Nephron progenitor cell (in vitro differentiated cells): ENCODE measurements at places on chromosomes 7 and 10.

- no peaks in the 10 kb centered on the region for H3K4me1 ChIP-seq
- no peak overlapping the region for H3K27ac ChIP-seq
- H3K36me3 ChIP-seq, result no peaks in the 10 kb centered on the region
- no peaks in the 10 kb centered on the region for H3K27me3 ChIP-seq
These were observed 50.1 kb upstream of the HDAC9 start for GRCh38 chr7:18445483-18445882.

DNA sequence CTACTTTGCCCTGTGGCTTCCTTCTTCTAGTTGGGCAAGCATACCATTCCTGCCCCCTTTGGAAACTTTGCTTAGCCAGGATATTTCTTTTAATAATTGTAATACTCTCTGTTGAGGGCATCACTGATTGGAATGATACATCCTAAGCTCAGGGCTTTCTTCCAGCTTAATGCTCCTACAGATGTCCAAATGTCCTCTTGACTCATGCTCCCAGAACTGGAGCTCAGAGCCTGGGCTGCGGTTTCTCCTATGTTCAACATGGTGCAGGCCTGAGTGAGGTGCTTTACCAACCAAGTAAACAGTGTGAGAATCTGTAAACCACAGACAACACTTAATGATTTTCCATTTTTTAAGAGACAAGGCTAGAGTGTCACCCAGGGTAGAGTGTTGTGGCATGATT is 108.6 kb downstream of the LRRC4 start:
- H3K36me3 ChIP-seq, result no peaks in the 10 kb centered on the region
- H3K4me1 ChIP-seq, result peaks cover 7% of the 10 kb centered on the region
- DNase-seq, result no peak
- H3K27me3 ChIP-seq, result peaks cover 4% of the 10 kb centered on the region

DNA sequence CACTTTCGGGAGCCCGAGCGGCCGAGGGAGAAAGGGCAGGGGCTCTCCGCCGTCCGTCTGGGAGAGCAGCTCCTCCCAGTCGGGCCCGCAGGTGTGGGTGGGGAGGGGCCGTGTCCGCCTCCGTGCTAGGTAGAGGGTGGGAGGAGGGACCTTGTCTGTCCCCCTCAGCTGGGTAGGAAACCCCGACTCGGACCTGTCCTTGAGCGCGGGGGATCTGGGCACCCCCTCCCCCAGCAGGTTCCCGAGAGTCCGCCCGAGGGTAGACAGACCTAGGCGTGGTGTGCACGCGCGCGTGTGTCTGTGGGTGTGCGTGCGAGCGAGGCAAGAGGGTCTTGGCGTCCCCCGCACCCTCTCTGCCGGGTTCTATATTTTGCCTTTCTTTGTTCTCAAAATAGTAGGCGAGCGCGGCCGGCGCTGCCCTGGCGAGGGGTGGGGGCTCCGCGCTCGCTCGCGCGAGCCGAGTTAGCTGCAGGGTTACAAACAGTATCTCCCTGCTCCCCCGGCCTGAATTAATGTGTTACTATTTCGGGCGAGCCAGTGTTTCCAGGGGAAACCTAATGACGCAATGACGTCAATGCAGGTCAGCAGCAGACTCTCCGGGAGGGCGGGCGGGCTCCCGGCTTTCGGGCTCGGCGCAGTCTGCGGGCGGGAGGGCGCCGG is 73.9 kb upstream of the LEP start:
- H3K27me3 ChIP-seq, result peaks cover 96% of the 10 kb centered on the region
- H3K4me1 ChIP-seq, result peaks cover 14% of the 10 kb centered on the region
- H3K36me3 ChIP-seq, result no peaks in the 10 kb centered on the region
- H3K27ac ChIP-seq, result no peak overlapping the region

DNA sequence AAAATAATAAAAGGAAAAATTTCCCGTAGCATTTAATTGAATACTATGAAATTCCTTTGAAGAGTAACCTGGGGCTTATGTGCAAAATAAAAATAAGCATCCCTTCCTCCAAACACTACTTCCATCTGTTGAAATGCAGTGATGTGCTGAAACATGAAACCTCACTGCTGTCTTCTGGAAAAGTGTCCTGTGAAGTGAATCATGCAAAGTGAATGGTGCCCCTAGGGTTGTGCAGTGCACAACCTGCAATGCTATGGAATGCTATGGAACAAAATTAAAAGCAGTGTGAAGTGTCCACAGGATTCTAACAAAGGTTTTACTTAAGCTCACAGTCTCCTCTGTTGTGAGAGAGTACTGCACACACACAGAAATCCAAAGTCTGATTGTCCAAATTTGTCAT is 480.9 kb downstream of the ETV1 start:
- no peak overlapping the region for H3K4me3 ChIP-seq
- H3K27me3 ChIP-seq, result no peaks in the 10 kb centered on the region
- peaks cover 3% of the 10 kb centered on the region for H3K36me3 ChIP-seq
- no peak for DNase-seq

DNA sequence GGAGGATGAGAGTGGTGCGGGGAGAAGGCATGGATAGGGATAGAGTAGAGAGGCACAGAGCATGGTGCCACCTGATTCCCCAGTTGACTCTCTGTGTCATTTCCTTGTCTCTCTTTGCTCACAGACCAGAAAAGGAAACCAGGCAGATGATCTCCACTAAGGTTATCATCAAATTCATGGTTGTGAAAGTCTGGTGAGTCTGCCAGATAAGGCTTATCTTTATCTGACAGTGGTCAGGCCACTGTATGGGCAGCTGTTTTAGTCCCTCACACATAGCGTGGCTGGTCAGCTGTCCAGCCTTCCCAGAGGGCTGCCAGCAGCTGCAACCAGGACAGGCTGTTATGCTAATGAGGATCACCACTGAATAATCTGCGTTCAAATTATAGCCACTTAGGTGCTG is 99.0 kb downstream of the ADRA2A start:
- no peak overlapping the region for H3K4me3 ChIP-seq
- H3K27me3 ChIP-seq, result peaks cover 2% of the 10 kb centered on the region
- DNase-seq, result no peak

- peaks cover 16% of the 10 kb centered on the region for H3K4me1 ChIP-seq
- DNase-seq, result peak; percentile 91
- peaks cover 88% of the 10 kb centered on the region for H3K27me3 ChIP-seq
- no peak overlapping the region for H3K27ac ChIP-seq
- H3K36me3 ChIP-seq, result no peaks in the 10 kb centered on the region
These were observed 1.7 kb downstream of the SORCS3 start for GRCh38 chr10:104642658-104643302.

DNA sequence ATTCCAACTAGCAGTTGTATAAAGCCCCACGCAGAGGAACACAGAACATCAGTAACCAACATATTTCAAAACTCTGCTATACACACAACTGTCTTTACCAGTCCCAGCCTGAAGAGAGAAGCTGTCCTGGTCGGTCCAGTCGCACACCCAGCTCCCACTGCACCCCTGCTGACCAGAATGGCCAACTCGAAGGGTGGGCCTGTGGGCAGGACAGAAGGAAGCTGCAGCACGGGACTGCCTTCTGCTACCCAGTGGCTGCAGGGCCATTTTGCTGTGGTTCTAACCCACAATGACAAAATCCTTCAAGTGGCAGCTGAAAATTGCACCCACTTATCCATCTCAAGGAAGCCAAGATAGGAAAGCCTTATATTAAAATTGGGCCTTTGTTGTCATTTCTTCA is 48.2 kb downstream of the GSDME start:
- H3K27ac ChIP-seq, result no peak overlapping the region
- H3K4me1 ChIP-seq, result peaks cover 27% of the 10 kb centered on the region
- H3K4me3 ChIP-seq, result no peak overlapping the region

- H3K36me3 ChIP-seq, result peaks cover 63% of the 10 kb centered on the region
- no peaks in the 10 kb centered on the region for H3K27me3 ChIP-seq
- no peak for DNase-seq
These were observed 34.0 kb downstream of the MINDY4 start for GRCh38 chr7:30805081-30805691.

DNA sequence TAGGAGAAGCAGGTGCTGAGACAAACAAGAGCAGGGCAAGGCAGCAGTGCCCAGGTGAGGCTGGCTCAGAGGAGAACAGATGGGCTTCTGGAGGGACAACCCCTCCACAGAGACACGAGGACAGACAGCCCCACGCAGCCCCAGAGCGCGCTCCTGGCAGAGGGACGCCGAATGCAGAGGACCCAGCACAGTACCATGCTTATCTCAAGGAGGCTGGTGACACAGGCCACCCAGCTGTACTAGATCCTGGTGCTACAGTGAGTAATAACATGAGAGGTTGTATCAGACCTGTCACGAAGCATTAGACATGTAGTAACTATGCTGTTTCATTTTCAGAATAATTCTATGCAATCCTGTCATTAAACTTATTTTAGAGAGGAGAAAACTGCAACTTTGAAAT is 60.4 kb upstream of the NCAPG2 start:
- no peaks in the 10 kb centered on the region for H3K27me3 ChIP-seq
- H3K4me1 ChIP-seq, result no peaks in the 10 kb centered on the region
- no peak overlapping the region for H3K4me3 ChIP-seq
- H3K27ac ChIP-seq, result no peak overlapping the region
- no peak for DNase-seq
- H3K36me3 ChIP-seq, result peaks cover 52% of the 10 kb centered on the region

- no peak for DNase-seq
- no peaks in the 10 kb centered on the region for H3K4me1 ChIP-seq
- no peaks in the 10 kb centered on the region for H3K36me3 ChIP-seq
- H3K27ac ChIP-seq, result no peak overlapping the region
- H3K27me3 ChIP-seq, result peaks cover 8% of the 10 kb centered on the region
These were observed 139.1 kb downstream of the XPNPEP1 start for GRCh38 chr10:109784236-109784635.

DNA sequence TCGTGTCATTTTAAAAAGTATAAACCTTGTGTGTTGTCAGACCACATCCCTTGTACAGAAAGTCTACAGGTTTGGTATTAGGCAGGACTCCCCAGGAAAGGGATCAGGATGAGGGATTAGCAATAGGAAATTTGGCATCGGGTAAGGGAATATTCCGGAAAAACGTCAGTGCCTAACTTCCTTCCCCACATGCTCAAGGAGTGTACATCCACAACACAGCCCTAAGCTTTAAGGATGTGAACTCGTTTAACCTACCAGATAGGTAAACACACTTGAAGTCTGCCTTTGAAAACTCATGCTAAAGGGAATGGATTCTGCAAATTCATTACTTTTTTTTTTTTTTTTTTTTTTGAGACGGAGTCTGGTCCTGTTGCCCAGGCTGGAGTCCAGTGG is 194.9 kb downstream of the SKIDA1 start:
- H3K27ac ChIP-seq, result no peak overlapping the region
- DNase-seq, result no peak
- H3K4me1 ChIP-seq, result peaks cover 23% of the 10 kb centered on the region
- H3K4me3 ChIP-seq, result no peak overlapping the region
- peaks cover 6% of the 10 kb centered on the region for H3K27me3 ChIP-seq
- H3K36me3 ChIP-seq, result no peaks in the 10 kb centered on the region

DNA sequence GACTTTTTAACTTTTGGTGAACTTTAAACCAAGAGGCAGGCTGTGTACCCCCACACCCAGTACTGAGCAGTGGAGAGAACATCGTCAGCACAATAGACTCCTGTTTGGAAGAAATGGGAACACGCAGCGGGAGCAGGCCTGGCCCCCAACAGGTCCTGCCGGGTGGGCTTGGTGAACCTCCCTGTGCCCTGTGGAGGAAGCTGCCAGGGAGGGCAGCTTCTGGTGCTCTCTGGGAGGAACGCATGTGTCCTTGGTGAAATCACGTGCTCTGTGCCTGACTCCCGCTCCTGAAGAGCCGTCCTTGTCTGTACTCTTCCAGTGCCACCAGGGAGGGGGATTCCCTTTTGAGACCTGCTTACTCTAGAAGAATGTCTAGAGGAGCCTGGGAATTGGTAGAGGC is 31.6 kb downstream of the CHAT start:
- H3K36me3 ChIP-seq, result no peaks in the 10 kb centered on the region
- no peak overlapping the region for H3K27ac ChIP-seq

DNA sequence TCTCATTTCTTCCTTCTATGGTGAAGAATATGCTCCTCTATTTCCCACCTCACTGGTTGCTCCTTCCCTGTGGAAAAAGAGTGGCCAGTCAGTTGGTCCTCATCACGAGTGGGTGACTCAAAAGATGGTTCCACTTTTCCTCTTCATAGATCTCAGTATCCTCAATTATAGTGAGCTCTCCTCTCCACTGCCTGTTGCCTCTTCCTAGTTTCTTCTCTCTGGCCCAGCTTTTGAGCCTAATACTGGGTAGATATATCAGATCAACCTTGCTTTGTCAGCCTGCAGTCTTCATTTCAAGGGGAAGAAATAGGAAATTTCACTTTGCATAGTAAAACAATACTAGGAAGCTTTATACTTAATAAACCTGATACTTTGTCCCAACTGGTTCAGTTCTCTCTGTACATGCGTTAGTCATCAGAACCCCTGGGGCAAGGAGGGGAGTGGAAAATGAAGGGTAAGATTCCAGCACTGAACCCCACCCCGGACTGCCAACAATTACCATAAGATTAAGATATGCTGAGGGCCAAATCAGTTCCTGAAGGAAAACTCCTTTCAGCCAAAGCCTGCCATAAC is 15.5 kb upstream of the WNT16 start:
- peak overlapping the region; percentile 80 for H3K27ac ChIP-seq
- H3K36me3 ChIP-seq, result no peaks in the 10 kb centered on the region
- H3K27me3 ChIP-seq, result peaks cover 14% of the 10 kb centered on the region
- DNase-seq, result no peak
- H3K4me3 ChIP-seq, result no peak overlapping the region
- peaks cover 20% of the 10 kb centered on the region for H3K4me1 ChIP-seq

- H3K4me3 ChIP-seq, result no peak overlapping the region
- peaks cover 4% of the 10 kb centered on the region for H3K27me3 ChIP-seq
- peaks cover 9% of the 10 kb centered on the region for H3K36me3 ChIP-seq
- H3K4me1 ChIP-seq, result peaks cover 53% of the 10 kb centered on the region
- H3K27ac ChIP-seq, result no peak overlapping the region
These were observed 56.0 kb upstream of the SDK1 start for GRCh38 chr7:3245077-3245476.

- H3K36me3 ChIP-seq, result no peaks in the 10 kb centered on the region
- no peak overlapping the region for H3K27ac ChIP-seq
- no peak overlapping the region for H3K4me3 ChIP-seq
- DNase-seq, result no peak
- no peaks in the 10 kb centered on the region for H3K4me1 ChIP-seq
- peaks cover 17% of the 10 kb centered on the region for H3K27me3 ChIP-seq
These were observed 84.9 kb upstream of the AGK start for GRCh38 chr7:141466151-141466904.

DNA sequence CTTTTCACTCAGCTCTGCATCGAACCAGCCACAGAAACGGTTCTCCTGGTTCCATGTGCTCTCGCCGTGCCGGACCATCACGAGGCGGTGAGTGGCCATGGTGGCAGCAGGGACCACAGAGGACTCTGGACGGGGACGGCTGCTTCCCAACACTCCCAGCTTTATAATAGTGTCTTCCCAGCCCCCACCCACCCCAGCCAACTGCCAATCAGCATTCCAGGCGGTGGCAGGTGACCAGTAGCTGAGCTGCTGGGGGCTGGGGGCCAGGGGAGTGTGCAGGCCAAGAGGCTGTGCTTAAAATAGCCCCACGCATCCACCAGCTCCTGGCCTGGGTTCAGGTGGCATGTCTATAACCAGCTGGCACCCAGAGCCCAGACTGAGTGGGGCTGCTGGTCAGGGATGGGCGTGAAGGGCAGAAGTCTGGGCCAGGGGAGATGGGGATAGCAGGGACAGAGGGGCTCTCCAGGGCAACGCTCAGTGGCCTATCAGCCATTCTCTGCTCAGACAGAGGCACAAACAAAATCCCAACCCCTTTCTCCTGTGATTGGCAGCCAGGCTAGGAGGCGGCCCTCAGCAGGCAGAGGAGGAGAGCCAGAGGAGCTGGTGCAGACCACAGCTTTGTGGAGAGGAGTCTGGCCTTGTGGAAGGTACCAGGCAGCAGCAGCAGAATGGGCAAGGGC is at the start of gene PGAM2:
TSS of gene PGAM2 (minus strand) at position 137 of the 680 bp plus-strand sequence. CDS start at position 99, 38 bp downstream.
- no peak for DNase-seq
- peak within 1 kb of the TSS; percentile 89 for H3K27ac ChIP-seq
- H3K4me3 ChIP-seq, result no peak within 1 kb of the TSS
- H3K4me1 ChIP-seq, result peaks cover 53% of the 10 kb centered on the region
- H3K27me3 ChIP-seq, result no peaks in the 10 kb centered on the region
- H3K36me3 ChIP-seq, result peaks cover 4% of the 10 kb centered on the region
